Iris pigment epithelial cell (primary cell): ENCODE measurements at places on chromosomes 12 and 14.

GRCh38 chr14:28744126-28744525 is 22.5 kb upstream of the FOXG1 start:
- no peak for DNase-seq

DNA sequence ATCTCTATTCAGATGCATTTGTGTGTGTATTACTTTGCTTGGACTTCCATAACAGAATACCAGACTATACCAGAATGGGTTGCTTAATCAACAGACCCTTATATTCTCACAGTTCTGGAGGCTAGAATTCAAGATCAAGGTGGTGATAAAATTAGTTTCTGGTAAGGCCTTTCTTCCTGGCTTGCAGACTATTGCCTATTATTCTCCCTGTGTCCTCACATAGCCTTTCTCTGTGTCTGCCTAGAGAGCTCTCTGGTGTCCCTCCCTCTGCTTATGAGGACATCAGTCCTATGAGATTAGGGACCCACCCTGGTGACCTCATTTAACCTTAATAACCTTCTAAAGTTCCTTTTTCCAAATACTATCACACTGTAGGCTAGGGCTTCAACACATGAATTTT is 106.0 kb downstream of the FAR2 start:
- no peak for DNase-seq

DNA sequence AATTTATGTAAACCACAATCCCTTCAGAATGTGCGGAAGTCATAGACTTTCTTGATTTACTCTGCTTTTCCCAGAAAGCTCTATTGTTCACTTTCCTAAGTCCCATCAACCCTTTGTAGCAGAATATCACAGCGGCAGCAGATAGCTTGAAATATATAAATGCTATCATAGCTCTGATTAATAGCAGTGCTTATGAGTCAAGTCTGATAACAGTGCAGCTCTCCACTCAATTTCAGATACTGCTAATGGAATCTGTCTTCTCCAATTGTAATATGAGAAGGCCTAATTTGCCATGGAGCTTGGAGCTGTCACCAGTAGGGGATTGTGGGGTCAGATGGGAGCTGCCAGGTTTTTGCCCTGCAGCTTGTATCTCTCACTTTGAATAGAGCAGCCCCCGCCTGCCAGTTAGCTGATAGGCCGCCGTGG is 10.9 kb downstream of the TMEM260 start:
- DNase-seq, result no peak

GRCh38 chr14:71588028-71588427 is 344.2 kb upstream of the RGS6 start:
- DNase-seq, result peak; percentile 95

DNA sequence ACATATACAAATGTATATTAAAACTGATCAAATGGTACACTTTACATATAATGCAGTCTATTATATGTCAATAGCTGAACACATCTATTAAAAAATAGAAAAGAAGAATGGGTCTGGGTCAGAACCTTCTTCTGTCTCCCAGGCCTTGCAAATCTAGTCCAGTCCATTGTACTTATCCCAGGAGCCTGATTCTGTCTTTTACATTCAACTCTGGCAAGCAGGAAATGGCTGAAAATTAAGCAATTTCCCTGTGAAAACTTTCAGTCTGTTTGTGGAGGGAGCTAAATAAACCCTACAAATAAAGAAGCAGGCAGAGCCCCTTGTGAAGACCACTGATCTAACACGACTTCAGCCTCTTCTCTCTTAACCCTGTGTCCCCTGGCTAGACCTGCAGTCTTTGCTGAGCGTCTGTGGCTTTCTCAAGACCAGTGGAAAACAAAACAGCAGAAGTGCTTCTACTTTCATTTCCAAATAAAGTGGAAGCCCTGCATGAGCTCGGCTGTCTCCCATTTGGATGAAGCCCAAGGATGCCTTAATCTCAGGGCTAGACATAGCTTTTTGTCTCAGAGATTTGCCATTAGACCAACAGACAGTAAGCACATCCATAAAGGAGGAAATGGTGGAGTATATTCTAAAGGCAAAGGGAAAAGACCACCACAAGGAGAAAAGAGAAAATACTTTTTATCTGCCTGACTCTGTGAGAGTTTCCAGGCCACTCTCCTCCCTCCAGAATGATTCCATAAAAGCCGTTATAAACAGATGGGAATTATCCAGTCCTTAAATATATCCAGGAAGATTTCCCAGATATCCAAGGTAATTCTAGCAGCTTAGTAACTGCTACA is 48.2 kb downstream of the CRACR2A start:
- peak; percentile 72 for DNase-seq

GRCh38 chr14:104864267-104865080 is 594 bp upstream of the CEP170B start:
- DNase-seq, result no peak

DNA sequence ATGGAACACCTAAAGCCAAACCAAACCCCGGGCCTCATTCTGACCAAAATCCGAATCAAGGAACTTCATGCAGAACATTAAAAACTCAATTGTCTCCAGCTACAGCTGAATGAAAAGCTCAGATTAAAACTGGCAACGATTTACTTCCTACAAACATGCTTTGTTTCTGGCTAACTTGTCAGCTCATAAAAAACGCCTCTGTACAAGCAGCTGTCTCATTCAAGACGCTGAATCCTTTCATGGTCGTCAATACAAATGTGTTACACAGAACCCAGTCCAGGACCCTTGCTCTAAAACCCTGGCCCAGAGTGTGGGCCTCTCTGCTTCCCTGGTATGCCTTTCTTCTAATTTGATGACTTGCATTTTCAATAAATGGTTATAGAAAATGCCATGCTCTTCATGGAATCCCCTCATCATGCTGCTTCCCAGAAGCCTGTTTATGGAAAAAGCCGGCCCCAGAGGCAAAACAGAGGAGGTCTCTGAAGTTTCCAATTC is 183.1 kb downstream of the PHLDA1 start:
- DNase-seq, result no peak

DNA sequence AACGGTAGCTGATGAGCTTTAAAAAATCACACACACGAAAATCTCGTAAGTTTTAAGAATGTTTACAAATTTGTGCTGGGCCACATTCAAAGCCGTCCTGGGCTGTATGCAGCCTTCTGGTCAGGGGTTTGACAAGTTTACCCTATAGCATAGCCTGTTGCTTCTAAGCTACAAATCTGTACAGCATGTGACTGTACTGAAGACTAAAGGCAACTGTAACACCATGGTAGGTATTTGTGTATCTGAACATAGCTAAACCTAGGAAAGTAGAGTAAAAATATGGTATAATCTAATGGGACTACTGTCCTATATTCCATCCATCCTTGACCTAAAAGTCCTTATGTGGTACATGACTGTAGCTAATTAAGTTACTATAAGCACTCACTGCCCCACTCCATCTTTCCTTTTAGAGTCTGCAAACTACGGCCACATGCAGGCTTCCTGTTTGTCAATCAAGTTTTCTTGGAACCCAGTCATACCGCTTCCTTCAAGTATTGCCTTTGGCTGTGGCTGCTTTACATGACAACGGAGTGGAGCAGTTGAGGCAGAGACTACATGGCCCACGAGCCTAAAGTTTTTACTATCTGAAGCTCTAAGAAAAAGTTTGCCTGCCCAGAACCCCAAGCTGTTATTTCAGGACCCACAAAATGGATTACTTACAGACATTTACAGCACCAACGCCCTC is 18.5 kb downstream of the KRT7 start:
- DNase-seq, result no peak

DNA sequence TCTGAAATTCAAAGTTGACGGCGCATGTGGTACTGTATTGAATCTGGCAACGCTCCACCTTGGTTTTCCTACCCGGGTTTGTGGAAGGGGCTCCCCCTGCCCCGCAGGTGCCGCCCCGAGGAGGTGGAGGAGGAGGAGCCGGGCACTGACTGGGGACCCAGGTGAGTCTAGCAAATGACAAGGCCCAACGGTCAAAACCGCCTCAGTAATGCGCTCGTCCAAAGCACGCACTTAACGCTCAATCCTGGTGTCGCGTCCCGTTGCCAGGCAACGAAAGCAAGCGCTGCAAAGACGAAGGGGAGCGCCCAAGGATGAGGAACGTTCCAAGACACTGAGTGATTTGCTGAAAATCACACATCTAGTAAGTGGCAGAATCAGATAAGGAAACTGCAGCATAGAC is 24.0 kb upstream of the CLEC4E start:
- DNase-seq, result no peak
